ENCODE measurements at places on chromosomes 2 and 18.

DNA sequence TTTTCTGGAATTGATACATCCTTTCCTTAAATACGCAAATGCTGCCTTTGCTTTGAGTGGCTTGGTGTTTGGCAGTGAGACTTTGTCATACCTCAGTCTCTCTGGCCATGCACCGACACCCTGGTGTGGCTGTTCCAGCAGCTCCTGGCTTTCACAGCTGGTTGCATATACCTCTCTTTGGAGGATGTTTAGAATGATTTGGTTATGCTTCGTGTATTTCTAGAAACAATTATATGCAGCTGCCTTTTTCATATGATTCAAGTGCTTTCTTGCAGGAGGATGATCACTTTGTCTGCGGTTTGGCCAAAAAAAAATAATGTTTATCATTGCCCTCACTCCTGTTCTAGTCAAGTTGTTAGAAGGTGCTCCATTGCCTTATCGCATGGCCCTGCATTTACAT is 95.0 kb upstream of the EML6 start:
- DNase-seq = no peak

- DNase-seq = no peak
Observed at GRCh38 chr2:49296107-49296867, 142.0 kb upstream of the FSHR start.

DNA sequence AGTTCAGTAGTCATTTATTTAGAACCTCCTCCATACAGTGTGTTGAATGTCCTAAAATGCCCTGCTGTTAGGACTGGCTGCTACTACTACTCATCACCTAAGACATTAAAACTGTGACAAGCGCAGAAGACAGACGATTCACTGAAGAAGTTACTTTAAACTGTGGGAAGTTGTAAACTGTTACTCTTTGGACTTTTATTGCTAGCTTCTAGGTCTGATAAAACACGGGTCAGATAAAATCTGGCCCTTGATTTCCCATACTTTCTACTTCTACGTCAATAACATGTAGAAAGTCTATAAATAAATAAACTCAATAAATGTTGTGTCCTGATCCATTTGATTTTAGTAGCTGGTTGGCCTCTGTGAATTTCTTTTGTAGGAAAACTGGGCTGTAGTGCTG is 113.4 kb downstream of the ICA1L start:
- DNase-seq = no peak

DNA sequence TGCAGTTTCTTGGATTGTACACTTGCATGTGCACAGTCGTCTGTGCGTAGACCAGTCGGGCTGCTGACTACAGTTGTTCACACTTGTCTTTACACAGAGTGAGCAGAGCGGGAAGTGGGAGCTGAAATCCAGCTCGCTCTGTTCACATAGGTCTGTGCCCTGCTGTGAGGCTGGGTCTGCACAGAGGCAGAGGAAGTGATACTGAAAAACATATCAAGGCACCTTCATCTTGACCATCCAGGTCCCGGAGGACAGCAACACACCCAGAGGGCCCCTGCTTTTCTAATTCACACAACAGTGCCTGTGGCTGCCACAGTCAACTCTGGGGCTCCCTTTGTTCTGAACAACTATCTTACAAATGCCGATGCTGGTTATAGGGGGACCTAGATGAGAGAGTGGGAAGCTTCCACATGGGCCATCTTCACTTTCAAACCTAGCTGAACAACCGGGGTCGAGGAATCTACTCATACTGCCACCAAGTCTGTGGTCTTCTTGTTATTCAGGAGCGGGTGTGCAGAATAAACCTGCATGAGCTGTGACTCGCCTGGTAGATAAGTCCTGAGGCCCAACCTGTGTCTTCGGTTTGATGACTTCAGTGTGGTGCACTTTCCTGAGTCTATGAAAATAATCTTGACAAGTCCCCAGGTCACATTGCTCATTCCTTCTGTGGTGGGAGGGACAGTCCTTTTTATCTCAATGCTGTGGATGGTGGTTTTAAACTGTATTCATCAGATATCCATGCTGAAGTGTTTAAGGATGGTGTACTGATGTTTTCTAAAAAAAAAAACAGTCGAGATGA is 3.5 kb upstream of the ADNP2 start:
- DNase-seq = no peak

DNA sequence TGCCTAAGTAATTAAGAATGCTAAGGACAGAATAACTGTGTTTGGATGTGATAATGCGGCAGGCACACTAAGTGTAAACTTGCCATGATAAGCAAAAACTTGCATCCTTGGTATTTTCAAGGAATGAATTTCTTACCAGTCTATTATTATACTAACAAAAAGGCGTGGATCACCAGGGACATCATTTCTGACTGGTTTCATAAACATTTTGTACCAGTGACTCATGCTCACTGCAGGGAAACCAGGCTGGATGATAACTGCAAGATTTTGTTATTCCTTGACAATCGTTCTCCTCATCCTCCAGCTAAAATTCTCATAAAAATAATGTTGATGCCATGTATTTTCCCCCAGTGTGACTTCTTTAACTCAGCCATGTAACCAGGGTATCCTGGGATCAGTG is 289.5 kb downstream of the CDCA7 start:
- no peak for DNase-seq

GRCh38 chr18:13537022-13537780 is 189.2 kb downstream of the FAM210A start:
- no peak for DNase-seq

- no peak for DNase-seq
Observed at GRCh38 chr18:6734726-6735430, 5.4 kb downstream of the ARHGAP28 start.

DNA sequence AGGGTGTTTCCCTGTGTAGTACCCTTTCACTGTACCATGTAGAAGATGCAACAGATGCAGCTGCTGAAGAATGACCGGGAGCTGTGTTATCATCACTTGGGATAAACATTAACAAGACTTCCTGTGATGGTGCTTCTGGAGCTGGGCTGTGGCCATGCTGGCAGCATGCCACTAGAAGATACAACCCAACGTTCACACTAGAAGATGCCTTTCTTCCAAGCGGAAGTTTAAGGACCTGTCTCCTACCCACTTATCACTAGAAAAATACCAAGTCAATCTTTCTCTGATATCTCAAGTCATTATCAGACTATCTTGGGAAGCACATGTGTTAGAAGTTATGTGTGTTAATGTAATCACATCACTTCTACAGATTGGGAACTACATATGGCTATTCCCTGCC is 953.5 kb downstream of the CNTNAP5 start:
- no peak for DNase-seq

Measured in activated T-cell treated with anti-CD3 and anti-CD28 coated beads, Interleukin-2, amount 50 U/mL, for 4 hours (primary cell).